ENCODE measurements at places on chromosomes 4 and X. TPM values are rescaled to one million over a fixed set of nuclear protein-coding genes. Genes with fewer than 3 reads are reported as not detected.
A peak's percentile ranks its signal among the peaks of the same experiment; 100 is the strongest.

ENPEP gene
- 6.8 TPM for total RNA-seq

PNMA3 gene
- total RNA-seq, result 3.1 TPM

IL15 gene
- total RNA-seq, result 2.9 TPM

CENPI gene
- 0.85 TPM for total RNA-seq

DNA sequence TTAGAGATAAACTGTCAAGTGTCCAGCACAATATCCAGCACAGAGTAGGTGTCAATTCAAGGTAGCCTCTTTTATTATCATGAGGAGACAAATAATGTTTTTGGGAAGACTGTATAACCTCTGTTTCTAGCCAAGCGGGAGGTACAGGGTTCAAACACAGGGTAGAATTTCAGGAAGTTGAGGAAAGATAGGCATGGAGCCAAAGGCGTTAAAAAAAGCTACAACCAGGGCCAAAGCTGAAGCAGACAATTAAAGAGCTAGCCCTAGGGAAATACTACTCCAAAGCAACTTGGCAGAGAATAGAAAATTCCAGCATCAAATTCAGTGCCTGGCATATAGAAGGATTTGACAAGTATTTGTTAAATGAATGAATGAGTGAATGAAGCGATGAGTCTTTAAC lies 40.0 kb upstream of the CASK start:
- no peak for DNase-seq

DNA sequence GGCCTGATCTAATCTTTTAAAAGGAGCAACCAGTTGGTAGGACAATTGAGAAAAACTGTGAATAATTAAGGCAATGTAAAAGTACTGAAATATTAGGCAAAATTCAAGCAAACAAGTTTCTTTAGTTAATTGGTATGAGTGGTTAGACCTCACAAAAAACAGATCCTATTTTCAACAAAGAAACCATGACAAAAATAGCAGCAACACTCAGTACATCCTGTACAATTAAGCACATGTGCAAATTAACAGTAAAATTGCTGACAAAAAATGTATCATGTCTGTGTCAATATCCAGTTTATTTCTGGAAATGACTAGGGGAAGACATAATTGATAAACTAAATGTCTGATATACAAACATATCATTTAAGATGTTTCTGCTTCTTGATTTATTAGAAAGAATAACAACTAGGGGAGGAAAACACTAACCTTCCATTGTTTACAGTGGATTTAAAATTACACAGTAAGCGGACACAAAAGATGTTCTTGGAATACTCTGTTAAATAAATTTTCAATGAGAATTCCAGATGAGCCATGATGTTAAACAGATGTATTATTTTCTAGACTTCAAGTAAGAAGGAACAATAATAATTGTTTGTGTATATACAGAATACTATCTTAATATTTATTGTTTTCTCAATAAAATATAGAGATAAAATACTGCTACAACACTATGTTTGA lies 638.9 kb downstream of the SPRY1 start:
- no peak for DNase-seq

- DNase-seq, result no peak
These were observed 492.1 kb downstream of the PCDH10 start for GRCh38 chr4:133641191-133641590.

DNA sequence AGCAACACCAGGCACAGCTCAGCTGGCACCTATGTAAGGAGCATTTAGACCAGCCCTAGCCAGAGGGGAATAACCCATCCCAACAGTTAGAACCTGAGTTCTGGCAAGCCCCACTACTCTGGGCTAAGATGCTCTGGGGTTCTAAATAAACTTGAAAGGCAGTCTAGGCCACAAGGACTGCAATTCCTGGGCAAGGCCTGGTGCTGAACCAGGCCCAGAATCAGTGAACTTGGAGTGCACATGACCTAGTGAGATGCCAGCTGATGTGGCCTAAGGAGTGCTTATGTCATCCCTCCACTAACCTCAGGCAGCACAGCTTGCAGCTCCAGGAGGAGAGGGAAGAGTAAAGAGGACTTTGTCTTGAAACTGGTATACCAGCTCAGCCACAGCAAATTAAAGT lies 7.6 kb upstream of the PRRG3 start:
- no peak for DNase-seq

- DNase-seq, result no peak
These were observed 217.0 kb downstream of the SOWAHB start for GRCh38 chr4:76680952-76681351.

GRCh38 chr4:157128395-157128794 lies 52.4 kb downstream of the GLRB start:
- no peak for DNase-seq

DNA sequence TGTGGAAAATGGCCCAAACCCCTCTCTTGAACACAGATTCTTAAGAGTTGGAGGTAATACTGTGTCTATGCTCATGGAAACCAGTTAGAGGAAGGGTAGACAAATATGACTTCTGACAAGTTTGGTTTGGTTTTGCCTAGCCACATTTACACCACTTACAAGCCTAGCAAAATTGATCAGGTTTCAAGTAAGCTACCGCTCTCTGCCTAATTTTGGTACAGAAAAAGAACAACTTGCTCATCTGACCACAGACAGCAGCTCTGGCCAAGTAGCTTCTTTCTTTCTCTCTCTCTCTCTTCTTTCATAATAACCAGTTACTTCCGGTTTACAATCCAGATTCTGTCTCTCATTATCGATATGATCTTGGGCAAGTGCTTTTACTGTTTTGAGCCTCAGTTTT lies 260.0 kb downstream of the GLUD2 start:
- DNase-seq, result no peak

- no peak for DNase-seq
These were observed 149.9 kb downstream of the FBXO8 start for GRCh38 chr4:174133551-174133950.

GRCh38 chrX:55524487-55524886 lies 34.8 kb upstream of the USP51 start:
- DNase-seq, result no peak

- DNase-seq, result no peak
These were observed 179.8 kb downstream of the SCFD2 start for GRCh38 chr4:53185869-53186585.

DNA sequence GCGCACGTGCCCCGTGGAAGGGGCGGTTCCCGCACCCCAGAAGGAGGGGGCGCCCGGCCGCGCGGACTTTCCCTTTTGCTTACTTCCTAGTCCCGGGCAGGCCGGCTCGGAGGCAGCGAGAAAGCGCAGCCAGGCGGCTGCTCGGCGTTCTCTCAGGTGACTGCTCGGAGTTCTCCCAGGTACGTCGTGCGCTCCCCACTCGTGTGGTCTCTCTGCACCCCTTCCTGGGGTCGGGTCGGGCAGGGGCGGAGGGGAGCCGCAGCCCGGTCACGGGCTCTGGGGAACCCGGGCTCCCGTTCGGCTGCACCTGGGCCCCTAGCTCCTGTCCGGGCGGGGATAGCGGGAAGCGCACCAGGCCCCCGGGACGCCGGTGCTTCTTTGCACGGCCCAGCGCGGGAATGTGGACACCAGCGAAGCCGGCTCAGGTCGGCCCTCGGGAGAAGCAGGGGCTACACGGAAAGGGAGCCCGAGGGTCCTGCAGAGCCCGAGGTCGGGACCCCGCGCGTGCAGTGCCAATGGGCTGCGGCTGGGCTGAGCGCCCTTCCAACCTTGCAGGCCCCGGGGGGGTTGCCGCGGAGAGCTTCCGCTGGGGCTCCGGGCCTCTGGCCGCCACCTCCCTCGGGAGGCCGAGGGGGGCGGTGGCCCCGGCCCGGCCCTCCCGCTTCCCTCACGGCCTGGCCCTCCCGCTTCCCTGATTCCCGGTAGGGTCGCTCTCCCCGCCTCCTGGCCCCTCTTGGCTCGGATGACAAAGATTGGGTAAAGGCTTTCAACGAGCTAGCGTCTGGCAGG lies at the start of gene TLR2:
Gene TLR2, plus strand, starts transcription at position 99 of the 789 bp plus-strand sequence. CDS start 18,628 bp downstream, outside the sequence.
- peak; percentile 56 for DNase-seq

GRCh38 chr4:103664436-103665075 lies 55.2 kb downstream of the TACR3 start:
- DNase-seq, result no peak

DNA sequence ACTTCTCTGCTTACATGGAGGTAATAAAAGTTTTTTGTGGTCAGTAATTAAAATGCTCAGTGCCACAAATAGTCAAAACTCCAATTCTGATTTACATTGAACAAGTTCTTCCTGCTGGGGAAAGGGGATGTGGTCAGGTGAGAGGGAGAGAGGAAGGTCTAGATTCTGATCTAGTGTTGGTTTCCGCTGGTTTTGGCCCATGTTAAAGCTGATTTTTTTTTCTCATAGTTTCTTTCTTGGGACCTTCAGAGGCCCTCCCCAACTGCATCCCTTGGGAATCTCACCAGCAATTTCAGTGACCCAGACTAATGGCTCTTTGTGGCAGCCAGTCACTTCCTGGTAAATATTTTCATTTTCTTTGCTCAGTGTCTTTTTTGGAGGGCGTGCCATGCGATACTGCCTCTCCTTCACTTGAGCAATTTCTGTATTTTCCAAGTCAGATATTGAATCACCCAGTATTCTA lies 332.7 kb downstream of the RAPGEF2 start:
- DNase-seq, result no peak

DNA sequence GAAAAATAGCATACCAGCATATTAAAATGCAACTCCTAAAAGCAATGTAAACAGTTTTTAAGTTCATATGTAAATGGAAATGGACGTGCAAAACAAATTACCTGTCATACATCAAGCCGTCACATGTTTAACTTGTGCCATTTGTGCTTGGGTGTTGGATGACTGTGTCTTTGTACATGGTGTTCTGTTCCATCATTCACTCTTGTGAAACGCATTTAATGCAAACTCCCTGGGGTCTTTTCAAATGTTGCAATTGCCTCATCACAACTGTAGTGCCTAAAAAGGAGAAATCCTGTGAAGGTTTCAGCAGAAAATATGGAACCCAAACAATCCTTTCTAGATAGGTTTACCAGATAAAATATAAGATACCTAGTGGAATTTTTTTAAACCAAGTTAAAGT lies 52.4 kb downstream of the PHOX2B start:
- DNase-seq, result no peak

GRCh38 chr4:142778900-142779299 lies 67.2 kb downstream of the INPP4B start:
- DNase-seq, result no peak

GRCh38 chr4:114400531-114400930 lies 198.1 kb upstream of the UGT8 start:
- no peak for DNase-seq

DNA sequence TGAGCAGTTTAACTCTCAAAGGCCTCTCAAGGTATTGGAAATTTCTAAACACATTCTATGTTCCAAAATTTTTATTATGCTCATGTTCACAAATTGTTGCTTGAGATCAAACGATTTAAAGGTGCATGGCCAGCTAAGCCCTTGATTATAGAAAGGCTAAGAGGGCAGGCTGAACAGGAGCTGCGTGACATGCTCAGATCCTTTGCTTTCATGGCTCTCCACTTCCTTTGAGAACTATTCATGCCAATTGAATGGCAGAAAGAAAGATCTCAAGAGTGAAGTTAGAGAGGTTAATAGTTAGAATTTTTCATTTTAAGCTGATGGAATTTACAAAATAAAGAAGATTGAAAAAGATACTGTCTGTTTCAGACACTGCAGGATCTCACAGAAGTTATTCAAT lies 594 bp downstream of the LRIT3 start:
- DNase-seq, result no peak

GRCh38 chr4:99215521-99215920 lies 3.5 kb downstream of the ADH6 start:
- no peak for DNase-seq

DNA sequence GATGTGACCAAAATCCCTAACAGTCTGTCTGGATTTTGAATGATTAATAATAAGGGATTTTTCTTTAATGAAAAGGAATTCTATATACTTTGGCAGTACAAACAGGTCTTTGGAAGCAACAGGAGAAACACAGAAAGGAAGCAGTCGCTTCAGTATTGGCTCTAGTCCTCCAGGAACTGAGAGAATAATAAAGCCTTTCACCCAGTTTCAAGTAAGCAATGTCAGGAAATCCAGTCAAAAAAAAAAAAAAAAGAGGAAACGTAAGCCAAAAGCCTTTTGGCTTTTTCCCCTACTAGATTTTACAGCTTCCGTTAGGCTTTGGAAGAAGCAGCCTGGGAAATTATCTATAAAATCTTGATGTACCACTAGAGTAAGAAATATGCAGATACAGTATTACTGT lies 61.7 kb upstream of the HDAC8 start:
- no peak for DNase-seq

All from right cardiac atrium (tissue), 5 donors.